ENCODE measurements at places on chromosomes 6 and 20. TPM values are rescaled to one million over a fixed set of nuclear protein-coding genes. Genes with fewer than 3 reads are reported as not detected.

Gene PLEKHG1
- polyA plus RNA-seq = 40.4 TPM

Gene TLDC2
- 4.2 TPM for polyA plus RNA-seq

Gene SLC35F1
- polyA plus RNA-seq = 3.9 TPM

Gene TNXB
- 4.7 TPM for polyA plus RNA-seq

Gene OOEP
- not detected for polyA plus RNA-seq

Gene FLRT3
- polyA plus RNA-seq = 162 TPM

Gene CST7
- polyA plus RNA-seq = 0.30 TPM

DNA sequence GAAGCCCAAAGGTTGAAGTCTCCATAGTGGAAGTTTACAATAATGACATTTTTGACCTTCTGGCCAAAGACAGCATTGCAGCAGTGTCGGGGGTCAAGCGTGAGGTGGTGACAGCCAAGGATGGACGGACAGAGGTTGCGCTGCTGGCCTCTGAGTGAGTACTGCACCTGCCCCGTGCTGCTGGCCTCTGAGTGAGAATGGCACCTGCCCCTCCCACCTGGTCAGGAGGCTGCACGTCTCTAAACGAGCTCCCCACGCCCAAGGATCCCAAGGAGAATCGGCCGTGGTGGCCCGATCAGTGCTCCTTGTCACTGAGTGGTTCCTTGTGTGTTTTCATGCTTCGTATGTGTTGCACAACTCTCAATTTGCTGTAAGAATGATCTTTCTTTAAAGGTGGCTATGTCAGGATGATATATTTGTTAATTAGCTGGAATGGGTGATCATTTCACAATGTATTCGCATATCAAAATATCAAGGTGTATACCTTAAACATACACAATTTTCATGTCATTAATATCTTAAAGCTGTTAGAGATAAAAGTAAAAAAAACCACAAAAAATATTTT is 40.4 kb downstream of the FRMD1 start:
- DNase-seq = no peak

DNA sequence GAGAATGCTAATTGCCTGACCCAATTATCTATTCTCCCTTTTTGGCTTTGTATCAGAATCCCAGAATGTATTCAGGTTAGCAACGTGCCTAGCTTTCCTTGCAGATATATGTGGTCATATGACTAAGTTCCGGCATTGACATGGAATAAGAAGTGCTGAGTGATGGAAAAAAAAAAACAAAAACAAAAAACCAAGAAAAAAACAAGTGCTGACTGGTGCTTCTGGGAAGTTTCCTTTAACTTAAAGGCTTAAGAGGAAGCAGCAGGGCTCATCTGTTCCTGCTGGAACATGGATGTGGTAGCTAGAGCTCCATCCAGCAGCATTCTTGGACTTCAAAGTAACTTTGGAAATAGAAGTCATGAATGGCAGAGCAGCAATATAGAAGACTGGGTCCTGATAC is 10.4 kb upstream of the RPF2 start:
- no peak for DNase-seq

- no peak for DNase-seq
These were observed 181.2 kb upstream of the PMEPA1 start for GRCh38 chr20:57891014-57891413.

DNA sequence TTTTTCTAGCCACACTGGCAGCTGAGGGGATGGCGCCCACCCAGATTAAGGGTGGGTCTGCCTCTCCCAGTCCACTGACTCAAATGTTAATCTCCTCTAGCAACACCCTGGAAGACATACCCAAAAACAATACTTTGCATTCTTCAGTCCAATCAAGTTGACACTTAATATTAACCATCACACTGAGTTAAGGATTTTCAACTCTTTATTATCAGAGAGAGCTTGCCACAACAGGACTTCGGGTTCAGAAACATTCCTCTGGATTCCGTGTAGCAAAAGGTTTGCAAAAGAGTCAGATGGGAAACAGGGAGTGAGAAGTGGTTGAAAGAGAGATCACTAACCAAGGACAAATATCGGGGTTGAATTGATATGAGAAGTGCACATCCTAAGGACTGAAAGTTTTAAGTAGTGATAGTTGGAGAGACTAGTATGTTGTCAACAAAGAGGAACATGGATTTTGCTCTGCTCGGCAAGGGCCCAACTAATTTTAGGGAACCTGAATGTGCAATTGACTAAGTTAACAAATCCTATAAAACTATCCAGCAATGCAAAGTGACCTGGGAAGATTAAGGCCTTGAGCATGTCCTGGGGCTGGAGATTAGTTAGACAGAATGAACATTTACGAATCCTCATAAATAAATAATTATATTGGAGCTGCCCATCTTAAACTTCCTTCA is 137.0 kb upstream of the TENT5A start:
- DNase-seq = no peak

- DNase-seq = no peak
These were observed 5.0 kb upstream of the BCLAF1 start for GRCh38 chr6:136294621-136295020.

- no peak for DNase-seq
These were observed 153.9 kb downstream of the DHX35 start for GRCh38 chr20:39116020-39116419.

DNA sequence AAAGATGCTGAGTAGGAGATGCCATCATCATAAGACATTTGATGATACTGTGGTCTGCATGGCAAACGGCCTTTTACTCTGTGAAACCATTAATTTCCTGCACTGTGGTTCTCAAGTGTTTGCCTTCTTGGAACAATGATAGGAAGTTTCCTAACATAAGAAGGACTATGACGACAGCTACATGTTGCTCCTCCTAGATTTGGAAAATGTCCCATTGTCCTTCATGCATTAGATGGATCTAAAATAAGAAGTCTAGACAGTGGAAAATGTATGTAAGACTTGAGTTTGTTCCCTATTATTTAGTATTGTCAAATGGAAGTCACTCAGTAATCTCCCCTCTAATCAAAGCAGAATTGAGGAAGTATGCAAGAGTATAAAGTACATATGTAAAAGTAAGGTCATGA is 98.5 kb upstream of the TMEM170B start:
- no peak for DNase-seq

GRCh38 chr6:33978412-33979150 is 167.3 kb downstream of the GRM4 start:
- no peak for DNase-seq

DNA sequence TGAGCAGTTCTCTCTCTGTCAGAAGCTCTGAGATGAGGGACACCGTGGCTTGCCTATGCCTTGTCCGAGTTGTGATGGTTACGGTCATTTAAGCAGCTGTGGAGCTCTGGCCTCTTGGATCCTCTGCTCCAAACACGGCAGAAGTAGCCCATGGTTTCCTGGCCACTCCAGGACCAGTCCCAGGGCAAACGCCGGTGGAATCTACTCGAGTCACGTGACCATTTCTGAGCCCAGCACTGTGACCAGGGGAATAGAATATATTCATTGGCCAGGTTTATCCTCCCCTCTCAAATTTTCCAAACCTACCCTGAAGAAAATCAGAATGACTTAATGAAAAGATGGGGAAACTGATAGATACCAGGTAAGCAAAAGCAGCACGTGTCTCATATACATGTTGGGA is 152.8 kb downstream of the TTLL2 start:
- no peak for DNase-seq

DNA sequence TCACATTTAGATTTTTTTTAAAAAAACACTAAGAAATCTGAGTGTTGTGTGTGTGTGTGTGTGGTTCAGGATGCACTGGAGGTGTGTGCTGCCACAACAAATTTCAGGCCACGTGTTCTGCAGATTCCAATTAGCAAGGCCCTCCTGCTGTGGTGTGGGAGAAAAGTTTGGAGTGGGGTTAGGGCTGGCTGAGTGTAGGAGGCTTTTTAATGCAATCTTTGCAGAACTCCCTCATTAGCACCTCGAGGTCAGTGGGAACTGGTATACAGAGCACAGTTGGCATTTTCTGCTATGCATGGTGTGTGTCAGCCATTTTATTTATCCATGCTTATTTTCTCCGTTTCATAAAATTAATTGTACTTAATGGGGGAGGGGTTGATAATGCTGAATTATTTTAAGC is 187.6 kb downstream of the SOX4 start:
- DNase-seq = no peak

DNA sequence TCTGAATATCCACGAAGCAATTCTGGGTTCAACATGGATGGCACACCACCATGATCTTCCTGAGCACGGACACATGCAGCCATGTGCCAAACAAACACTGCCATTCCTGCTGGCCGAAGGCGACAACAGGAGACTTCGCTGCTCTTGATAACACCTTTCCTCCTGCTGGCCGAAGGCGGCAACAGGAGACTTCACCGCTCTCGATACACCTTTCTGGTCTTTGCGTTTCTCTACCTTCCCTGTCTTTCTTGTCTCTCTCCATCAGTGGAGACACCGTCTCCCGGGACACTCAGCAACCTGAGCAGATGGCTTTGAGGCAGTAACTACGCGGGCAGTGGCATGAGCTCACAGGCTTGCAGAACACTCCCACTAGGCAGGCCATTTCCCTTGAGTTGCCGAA is 54.9 kb upstream of the MPC1 start:
- DNase-seq = no peak

- DNase-seq = no peak
These were observed 179.4 kb downstream of the ERMARD start for GRCh38 chr6:169930799-169931198.

- DNase-seq = peak; percentile 14
These were observed 458.7 kb upstream of the AGPAT4 start for GRCh38 chr6:161732594-161732993.

- DNase-seq = peak; percentile 83
These were observed 682 bp downstream of the BRD2 start for GRCh38 chr6:32968867-32969684.

DNA sequence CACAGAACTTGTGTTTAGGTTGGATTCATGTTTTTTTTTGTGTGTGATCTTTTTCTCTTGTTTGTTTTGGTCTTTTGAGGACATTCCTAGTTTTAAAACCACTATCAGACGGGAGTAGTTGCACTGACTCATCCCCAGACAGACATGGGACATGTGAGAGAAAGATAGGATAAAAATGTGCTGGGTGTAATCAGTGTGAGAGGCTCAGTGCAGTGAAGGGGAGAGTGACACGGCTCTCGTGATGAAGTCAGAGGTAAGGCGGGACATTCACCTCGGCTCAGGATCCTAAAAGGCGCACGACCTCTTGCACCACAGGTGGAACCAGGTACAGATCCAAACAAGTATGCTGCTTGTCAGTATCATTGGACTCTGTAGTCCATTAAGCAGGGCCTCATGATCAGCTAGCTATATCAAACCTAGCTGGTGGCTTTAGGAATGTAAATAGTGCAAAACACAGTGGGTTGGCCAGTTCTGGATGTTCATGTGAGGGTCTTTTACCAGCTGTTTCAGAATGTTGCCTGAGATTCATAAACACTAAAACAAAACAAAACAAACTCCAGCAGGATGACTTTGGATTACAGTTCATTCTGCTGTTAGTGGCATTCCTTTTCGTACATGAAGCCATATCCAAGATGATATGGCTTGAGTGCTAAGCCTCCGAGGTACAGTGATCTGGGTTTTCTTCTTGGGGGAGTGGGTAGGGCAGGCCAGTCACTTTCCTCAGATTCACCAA is 18.0 kb downstream of the FOXO3 start:
- DNase-seq = no peak

DNA sequence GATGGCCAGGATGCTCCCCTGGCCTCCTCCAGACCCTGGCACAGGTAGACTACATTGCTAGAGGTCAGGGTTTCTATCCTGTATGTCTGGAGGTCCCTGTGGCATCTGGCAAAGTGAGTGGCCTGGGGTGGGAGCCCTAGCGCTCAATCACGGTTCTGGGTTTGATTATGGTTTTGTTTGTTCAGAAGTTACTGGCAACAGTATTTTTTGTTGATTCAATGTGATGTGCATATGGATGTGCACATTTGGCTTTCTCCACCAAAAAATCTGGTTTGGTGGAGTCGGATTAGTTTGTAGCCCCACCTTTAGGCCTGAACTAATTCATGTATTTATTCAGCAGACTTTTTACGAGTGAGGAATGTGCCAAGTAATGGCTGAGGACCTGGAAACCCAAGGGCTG is 109.7 kb downstream of the VEGFA start:
- DNase-seq = no peak

GRCh38 chr6:154614641-154615040 is 104.2 kb upstream of the CNKSR3 start:
- no peak for DNase-seq
